Calu3 (cell line): ENCODE measurements at places on chromosomes 1 and 21. TPM values are rescaled to one million over a fixed set of nuclear protein-coding genes. Genes with fewer than 3 reads are reported as not detected.

The TFAP2E gene
- 0.26 and 0.49 TPM in 2 replicates for total RNA-seq

The GREM2 gene
- not detected in 2 replicates for total RNA-seq

The PRELP gene
- not detected in 2 replicates for total RNA-seq

The SLC2A5 gene
- 0.33 TPM in 1 of 2 replicates, not detected in the other for total RNA-seq

The PTGFRN gene
- total RNA-seq: 29.4 and 44.6 TPM in 2 replicates

The DENND2C gene
- 1.2 and 1.3 TPM in 2 replicates for total RNA-seq

The SLC6A17 gene
- 0.20 and 0.24 TPM in 2 replicates for total RNA-seq

The ABCA4 gene
- 0.31 and 0.37 TPM in 2 replicates for total RNA-seq

The PDC gene
- not detected in 2 replicates for total RNA-seq

The KRTAP21-2 gene
- total RNA-seq: not detected in 2 replicates

The RAB42 gene
- total RNA-seq: 1.1 and 1.3 TPM in 2 replicates
